ENCODE measurements at places on chromosomes 16 and 17.

DNA sequence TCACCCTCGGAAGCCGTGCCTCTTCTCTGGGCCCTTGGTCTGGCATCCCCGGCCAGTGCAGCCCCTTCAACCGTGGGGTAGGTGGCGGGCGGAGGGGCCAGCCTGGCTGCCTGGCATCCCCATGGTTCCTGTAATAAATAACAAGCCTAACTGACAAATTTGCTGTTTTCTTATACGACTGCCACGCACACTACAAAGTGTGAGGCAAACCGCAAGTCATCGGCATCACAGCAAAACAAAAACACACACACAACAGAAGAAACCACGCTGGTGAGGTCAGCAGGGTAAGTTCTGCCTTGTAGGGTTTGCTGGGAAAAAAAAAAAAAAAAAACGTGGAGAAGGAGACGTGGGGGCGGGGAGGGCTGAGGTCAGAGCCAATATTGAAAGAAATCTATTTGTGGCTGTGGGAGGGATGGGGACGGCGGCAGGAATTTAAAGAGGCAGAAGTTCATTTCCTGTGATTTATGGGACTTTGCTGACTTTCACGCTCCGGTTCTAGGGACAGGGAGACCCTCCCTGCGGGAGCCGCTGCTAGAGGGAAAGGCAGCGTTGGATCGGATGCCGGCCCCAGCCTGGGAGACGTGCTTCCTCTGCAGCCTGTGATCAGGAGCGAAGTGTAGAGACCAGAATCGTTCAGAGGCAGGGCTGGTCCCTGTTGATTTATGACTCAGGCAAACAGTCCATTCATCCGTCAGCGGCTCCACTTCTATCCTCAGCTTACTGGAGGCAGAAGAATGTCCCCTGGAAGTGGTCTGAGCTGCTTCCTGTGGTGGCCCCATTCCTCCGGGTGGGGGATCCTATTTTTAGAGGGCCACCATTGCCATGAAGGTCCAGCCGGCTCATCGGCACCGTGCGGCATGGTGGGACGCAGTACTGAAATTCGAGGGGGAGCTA, 162.8 kb downstream of the FOXL1 start:
- no peak for DNase-seq

DNA sequence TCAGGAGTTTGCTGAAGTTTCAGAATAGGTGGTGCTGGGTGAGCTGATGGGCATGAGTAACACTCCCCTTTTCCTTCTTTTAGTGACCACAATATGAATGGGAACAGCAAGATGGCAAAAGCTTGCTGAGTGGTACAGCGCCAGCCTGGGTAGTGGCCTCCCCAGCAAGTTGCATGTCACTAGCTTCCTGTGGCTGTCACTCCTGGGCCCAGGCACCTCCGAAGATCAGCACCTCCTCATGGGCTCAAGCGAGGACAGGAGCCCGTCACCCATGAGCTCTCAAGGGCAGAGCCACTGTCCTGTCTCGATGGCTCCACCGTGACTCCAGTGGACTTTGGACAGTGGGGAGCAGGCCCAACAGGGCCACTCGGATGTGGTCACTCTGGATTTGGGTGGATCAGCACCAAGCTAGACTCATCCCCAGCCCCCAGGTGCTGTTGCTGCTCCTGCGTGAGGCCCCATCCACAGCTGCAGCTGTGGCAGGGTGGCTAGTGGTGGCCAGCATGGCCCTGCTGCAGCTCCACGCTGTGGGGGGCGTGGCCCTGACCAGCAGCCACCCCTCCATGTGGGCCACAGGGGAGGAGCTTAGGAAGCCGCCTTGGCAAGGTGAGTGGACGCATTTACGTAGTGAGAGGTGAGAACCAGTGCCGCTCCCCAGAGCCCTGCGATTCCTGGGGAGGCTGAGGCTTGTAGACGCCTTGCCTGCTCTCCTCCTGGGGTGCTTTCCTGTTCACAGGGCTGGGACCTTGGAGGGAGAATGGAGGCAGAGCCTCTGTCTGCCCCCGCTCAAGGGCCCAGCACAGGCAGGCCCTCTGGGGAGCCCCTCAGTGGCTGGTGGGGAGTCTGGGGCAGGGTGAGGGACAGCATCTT, 13.6 kb upstream of the DNASE1 start:
- DNase-seq, result no peak

DNA sequence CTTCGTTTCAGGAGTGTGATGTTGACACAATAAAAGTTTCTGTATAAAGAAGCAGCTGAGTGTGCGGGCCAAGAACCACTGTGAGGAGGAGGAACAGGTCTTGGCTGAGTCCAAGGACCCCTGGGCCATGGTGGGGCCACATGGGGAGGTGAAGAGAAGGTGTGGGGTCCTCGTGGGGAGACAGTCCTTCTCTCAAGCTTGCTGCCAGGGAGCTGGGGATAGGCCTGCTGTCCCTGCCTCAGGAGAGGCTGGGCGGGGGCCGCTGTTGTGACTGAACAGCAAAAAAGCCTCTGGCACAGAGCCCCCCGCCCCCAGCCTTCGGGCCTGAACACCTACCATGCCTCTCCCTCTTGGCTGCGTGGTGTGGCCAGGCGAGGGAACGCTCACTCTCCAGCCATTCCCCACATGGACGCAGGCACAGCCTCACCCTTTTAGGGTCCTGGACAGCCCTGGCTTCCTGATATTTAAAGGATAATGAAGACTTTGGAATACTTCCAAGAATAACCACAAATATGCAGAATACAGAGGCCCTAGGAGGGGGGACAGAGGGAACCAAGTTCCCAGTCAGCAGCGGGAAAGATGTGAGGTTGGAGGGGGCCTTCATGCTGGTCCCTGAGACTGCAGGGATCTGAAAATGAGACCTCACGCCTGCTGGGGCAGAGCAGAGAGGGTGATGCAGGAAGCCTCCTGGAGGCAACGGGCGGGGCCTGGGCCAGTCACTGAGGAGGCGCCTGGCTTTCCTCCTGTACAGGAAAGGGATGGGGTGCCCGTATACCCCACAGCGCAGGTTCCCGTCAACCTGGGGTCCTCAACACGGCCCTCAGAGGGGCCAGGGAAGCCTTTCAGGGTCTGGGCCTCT, 100.0 kb upstream of the CREBBP start:
- DNase-seq, result no peak

DNA sequence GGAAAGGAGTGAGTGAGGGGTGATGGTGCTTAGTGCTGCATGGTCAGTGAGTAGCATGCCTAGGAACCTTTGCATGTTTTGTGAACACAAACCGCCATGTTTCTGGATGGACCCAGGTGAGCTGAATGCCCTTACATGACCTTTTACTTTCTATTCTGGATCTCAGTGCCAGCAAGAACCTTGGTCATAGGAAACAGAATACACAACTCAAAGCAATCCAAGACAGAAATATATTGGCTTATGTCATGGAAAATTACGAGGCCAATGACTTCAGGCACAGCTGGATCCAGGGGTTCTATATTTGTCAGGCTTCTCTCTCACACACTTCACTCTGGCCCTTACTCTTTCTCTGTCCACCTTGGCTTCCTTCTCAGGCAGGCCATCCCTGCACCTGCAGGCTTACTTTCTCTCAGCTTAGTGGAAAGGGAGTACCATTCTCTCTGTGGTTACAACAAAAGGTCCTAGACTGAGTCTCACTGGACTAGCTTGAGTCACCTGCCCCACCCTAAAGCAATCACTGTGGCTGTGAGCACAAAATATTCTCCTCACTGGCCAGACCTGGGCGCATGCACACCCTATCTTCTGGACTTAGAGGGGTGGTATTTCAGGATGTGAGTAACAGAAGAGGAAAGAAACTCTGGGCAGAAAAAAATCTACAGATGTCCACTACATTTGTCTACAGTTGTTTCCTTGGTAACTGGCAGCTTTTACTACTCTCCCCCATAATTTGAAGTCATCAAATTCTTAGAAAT, 20.4 kb upstream of the CPNE2 start:
- DNase-seq, result no peak

- peak; percentile 78 for DNase-seq
These were observed 30.8 kb downstream of the PLCD3 start for GRCh38 chr17:45101546-45101882.

DNA sequence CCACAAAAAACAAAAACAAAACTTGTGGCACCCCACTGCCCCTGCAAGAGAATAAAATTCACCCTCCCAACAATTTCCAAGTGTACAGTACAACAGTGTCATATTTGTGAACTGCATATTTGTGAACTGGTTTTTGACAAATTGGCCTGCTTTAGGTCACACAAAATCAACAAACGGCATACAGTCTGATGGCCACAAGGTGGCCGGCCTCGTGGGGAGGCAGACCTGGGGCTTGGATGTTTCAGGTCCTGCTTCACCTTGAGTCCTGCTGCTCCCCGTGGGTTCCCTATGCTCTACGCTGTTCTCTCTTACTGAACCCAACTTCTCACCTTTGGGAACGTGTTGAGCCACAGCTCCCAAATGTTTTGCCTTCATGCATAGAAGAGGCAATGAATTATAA, 102.2 kb downstream of the CDK5R1 start:
- DNase-seq, result peak; percentile 27

GRCh38 chr16:79006765-79007164, 593.8 kb downstream of the MAF start:
- no peak for DNase-seq

GRCh38 chr17:38874505-38875400, 4.9 kb downstream of the LASP1 start:
- no peak for DNase-seq

DNA sequence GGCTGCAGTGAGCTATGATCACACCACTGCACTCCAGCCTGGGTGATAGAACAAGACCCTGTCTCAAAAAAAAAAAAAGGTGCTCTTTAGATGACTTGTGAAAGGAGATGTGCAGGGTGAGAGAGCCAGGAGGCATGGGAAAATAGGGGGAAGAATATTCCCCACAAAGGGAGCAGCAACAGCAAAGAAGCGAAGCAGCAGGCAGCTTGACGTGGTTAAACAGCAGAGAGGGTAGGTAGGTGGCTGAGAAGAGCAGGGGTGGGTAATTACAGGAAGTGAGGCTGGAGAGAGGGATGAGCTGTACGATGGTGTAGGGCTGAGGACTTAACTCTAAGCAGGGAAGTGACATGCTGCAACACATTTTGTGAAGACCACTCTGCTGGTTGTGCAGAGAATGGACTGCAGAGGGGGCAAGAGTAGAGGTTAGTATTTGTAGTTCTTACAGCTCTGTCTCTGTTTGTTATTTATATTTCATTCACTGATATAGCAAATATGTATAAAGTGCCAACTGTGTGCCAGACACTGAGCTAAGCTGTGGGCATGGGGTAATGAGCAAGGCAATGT, 1.6 kb downstream of the HEATR3 start:
- DNase-seq, result peak; percentile 26

DNA sequence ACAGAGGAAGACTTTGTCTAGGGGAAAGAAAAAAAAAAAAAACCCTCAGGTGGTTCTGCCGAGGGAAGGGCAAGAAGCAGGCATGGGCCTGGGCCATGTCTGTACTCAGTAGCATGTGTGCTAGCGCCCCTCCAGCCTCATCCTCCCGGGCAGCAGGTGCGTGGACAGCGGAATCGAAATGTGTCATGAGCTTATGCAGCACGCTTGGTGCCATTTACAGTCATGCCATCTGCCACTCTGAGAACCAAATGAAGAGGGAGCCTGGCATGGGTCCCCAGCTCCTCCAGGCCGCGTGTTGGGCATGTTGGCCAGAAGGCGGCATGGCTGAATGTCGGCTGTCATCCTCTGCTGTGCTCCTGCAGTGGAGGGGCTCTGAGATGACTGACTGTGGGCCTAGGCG, 31.4 kb downstream of the CRAMP1 start:
- DNase-seq, result no peak

DNA sequence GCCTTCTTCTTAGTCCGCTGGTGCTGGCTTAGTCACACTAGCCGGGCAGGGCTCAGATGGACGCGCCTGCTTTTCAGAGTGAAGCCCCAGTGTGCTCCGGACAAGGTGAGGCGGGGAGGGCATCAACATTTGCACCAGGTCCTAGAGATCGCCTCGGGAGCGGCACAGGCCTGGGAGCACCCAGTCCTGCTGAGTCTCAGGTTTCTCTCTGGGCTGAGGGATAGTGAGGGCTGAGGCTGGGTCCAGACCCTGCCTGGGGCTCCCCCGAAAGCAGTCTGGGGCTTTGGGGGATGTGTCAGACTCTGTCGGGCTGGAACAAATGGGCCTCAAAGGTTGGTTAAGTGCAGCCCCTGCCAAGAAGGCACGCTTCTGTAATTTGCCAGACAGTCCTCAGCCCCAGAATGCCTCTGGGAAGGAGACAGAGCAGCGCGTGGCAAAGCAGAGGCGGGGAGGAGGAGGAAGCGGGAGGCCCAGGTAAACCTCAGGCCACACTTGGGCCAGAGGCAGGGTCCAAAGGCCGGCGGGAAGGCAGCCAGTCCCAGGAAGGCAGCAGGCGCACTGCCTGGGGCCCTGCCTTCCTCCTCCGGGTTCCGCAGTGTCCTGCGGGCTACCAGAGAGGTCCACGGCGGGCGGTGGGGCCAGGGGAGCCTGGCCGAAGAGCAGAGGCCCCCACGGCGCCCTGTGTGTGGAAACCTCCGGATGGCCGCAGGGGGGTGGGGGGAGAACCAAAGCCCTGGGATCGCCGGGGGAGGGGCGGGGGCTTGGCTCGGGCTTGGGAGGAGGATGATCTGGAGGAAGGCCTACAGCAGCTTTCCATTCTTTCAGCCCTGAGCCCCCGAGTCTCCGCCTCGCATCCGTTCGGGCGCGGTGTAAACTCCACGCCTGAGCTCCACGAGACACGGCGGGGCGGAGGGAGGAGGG, 39.5 kb upstream of the ATP2A3 start:
- DNase-seq, result no peak

DNA sequence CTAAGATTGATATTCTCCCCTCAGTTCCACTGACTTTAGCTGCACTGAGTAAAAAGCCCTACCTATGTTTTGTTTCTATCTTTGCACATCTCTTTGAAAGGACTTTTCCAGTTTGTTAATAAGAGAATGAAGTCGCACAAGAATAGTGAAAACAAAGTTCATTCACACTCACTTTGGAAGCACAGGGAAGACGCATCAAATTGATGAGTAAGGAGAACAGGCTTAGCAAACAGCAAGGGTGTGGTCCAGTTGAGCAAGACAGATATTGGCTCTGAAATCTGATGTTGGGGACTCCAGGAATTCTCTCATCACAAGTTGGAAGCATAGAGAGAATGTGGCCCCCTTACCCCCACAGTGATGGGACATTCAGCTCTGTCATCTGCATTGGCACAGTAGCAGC, 221.3 kb downstream of the CDH11 start:
- DNase-seq, result no peak

GRCh38 chr17:1076982-1077302, 80.0 kb downstream of the TIMM22 start:
- DNase-seq, result no peak

GRCh38 chr17:20852239-20852989, 190.4 kb downstream of the USP22 start:
- peak; percentile 33 for DNase-seq

- peak; percentile 99 for DNase-seq
These were observed 36.6 kb downstream of the UBE2G1 start for GRCh38 chr17:4329838-4330237.

All from trophoblast cell (in vitro differentiated cells and primary cell).